D341Med (cell line): ENCODE measurements at places on chromosomes 16 and 17.

- no peak for DNase-seq
These were observed 203.4 kb upstream of the FOXF1 start for GRCh38 chr16:86306811-86307513.

DNA sequence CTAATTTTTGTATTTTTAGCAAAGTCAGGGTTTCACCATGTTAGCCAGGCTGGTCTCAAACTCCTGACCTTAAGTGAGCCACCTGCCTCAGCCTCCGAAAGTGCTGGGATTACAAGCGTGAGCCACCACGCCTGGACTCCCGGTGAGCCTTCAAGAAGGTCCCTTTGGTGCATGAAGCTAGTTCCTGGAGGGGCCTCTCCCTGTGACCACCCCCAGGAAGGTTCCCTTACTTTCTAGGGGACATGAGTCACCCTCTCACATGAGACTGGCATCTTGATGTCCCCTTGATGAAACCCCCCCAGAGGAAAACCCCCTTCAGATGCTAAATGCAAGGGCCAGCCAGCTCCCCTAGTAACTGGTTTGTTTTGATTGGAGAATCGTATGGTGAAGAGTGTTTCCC is 12.8 kb downstream of the CARHSP1 start:
- DNase-seq, result no peak

DNA sequence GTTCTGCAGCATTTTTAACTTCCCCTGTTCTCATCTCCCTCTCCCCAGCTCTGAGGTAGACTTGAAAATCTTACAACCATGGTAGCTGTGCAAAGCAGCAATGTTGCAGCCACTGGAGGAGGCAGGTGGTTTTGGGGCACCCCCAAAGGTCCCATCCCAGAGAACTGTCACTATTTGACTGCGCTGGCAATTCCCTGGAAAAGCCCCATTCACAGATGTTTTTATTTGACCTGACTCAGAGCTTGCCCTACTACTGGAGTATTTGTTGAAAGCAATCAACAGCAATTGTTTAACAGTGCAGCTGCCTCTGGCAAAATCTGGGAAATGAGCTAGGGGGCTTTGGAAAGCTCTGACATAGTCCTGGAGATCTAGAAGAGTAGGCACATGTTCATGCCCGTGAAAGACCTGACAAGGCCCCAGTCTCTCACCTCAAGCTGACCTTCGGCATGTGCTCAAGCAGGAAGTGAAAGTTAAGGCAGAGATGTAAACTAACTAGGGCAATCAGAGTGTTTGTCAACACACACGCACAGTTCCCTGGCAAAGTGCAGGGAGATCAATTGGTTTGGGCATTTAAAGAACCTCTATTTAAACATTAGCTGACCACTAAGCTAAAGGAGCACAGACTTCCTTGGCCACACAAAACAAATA is 19.7 kb upstream of the PIK3R5 start:
- no peak for DNase-seq

GRCh38 chr17:1005361-1005946 is 8.5 kb downstream of the TIMM22 start:
- DNase-seq, result peak; percentile 52

DNA sequence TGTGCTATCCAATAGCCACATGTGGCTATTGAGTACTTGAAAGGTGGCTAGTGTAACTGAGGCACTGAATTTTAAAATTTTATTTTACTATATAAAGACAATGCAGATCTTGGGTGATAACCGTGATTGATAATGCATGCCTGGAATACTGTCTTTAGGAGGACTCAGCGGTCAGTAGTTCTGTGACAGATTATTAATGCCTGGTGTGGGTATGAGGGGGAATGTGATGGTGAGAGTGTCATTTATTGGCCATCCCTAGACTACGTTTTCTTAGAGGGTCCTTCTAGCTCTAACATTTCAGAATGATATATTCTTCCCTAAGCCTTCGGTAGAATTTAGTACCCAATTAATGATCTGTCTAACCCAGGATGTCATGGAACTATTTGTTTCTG is 157.6 kb downstream of the CPPED1 start:
- no peak for DNase-seq

GRCh38 chr17:83155128-83156121 is 76.0 kb downstream of the METRNL start:
- peak; percentile 36 for DNase-seq

GRCh38 chr17:68850749-68851510 is 104.3 kb downstream of the ABCA8 start:
- no peak for DNase-seq

DNA sequence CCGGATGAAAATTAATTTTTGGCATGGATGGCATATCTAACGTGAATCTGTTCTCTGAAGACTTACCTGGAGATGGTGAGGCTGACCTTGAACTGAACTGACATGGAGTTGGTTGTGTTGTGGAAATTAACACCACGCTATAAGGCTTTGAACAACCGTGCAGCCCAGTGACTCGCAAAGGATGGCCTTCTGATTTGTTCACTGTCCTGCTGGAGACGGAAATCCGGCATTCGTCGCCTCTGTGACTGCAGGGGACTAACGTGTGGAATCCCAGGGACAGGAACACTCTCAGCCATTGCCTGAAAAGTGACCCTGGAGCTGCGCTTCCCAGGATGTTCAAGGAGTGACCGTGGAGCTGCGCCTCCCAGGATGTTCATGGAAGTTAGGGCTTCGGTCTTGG is 100.3 kb downstream of the NPIPB11 start:
- no peak for DNase-seq
